ENCODE measurements at places on chromosomes 1 and 21.

DNA sequence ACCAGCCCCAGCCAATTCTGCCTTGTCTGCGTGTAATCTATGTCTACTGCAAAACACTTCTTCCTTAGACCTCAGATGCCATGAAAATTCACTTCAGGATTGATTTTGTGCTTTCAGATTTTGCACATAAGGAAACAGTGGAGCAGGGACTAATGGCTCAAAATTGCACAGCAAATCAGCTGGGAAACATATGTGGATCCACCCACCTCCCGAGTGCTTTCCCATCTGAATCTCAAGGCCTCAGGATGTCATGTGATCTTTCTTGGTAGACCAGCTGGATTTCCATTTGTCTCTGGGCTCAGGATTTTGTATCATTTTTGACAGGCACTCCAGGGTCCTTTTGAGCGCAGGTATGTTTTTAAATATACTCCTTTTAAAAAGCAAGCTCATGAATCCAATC is 158.6 kb downstream of the MIS18A start:
- no peak for DNase-seq

- no peak for DNase-seq
Observed at GRCh38 chr1:240486611-240487010, 125.3 kb downstream of the GREM2 start.

DNA sequence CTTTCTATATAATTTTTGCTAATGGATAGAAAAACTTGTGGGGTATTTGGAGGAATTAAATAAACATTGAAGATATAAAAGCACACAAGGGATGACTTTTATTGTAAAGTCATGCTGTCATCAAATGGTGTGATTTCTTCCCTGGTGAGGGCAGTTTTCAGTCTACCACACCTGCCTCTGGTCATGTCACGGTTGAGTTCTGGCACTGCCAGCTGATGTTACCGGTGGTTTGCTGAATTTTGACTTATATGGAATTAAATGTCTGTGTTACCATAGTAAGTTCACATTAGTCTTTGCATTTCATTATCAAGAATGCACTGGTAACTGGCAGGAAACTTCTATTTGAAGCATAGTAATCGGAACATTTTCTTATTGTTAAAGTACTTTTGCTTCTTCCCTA is 13.4 kb downstream of the S1PR1 start:
- no peak for DNase-seq

DNA sequence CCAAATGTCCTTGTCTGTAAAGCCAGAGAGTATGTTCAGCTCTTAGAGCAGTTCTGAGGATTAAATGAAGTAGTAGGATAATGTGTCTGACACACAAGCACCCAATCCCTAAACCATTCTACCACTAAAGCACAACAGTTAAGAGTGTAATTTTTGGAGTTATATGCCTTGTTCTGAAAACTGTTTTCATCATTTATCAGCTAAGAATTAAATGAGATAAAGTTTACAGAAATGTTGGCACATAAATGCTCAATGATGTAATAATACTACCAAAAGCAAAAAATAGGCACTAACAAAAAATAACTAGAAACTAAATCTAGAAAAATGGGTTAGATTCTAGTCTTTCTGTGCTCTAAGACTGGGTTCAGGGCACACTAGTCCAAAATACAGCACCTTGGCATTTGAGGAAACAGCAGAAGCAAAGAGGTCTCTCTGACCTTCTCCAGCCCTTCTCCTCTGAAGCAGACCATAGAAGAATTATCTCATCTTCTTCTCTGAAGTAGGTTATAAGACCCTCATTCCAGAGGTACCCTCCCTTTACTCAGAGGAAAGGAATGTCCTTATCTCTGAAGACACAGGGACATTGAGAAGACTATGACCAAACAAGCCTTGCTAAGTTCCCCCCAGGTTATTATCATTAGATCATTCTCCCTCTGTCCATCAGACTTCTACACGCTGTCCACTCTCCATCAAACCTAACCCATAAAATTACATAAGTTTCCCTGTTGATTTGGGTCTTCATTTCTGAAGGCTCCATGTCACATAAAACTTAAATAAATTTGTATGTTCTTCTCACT is 20.6 kb downstream of the ABL2 start:
- DNase-seq, result no peak

DNA sequence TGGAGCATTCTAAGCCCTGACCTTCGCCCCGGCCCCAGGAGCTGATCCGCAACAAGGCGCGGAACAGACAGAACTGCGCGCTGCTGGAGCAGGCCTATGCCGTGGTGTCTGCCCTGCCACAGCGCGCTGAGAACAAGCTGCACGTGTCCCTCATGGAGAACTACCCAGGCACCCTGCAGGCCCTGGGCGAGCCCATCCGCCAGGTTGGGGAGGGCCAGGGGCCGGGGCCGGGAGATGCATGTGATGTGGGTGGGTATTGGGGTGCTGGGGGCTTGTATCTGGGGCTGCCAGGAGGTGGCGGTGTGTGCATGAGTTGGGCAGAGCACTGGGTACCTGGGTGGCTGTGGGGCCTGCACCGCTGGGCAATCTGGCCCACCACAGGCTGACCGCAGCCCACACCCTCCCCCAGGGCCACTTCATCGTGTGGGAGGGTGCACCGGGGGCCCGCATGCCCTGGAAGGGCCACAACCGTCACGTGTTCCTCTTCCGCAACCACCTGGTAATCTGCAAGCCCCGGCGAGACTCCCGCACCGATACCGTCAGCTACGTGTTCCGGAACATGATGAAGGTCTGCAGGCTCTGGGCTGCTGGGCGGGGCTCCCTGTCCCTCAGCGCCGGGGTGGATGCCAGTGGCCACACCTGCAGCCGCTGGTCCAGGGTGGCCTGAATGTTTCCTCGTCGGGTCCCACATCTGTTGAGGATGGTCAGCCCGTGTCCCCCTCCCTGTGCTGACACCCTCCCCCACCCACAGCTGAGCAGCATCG is 65.8 kb downstream of the TRIM11 start:
- DNase-seq, result no peak

- no peak for DNase-seq
Observed at GRCh38 chr1:25246600-25247023, 642 bp downstream of the RSRP1 start.

DNA sequence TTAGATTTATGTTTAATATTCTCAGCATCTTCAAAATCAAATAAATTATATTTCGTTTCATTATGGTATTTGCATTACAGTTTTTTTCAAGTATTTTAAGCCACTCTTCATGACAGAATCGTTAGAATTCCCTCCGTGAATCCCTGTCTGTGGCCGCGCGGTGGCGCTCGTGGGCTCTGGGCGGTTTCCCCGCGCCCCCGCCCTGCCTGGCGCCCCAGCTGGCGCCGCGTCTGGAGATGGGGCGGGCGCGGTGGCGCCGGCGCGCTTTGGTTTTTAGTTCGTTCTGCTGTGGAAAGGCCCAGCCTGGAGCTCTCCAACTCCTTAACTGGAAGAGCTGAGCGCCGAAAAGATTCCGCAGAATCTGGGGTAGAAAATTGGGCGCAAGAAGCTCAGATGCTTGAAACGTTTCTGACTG is 25.7 kb downstream of the PRMT2 start:
- DNase-seq, result peak; percentile 83

DNA sequence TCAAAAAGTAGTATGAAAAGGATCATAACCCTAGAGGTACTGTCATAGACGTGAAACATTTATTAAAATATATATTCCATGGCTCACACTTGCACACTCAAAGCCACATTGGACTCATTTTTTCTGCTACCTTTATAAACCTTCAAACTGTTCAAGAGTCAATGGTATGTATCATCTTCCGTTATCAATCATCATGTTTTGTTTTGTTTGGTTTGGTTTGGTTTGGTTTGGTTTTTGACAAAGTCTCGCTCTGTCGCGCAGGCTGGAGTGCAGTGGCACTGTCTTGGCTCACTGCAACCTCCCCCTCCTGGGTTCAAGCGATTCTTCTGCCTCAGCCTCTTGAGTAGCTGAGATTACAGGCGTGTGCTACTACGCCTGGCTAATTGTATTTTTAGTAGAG is 1.8 kb downstream of the IFNAR2 start:
- DNase-seq, result no peak

DNA sequence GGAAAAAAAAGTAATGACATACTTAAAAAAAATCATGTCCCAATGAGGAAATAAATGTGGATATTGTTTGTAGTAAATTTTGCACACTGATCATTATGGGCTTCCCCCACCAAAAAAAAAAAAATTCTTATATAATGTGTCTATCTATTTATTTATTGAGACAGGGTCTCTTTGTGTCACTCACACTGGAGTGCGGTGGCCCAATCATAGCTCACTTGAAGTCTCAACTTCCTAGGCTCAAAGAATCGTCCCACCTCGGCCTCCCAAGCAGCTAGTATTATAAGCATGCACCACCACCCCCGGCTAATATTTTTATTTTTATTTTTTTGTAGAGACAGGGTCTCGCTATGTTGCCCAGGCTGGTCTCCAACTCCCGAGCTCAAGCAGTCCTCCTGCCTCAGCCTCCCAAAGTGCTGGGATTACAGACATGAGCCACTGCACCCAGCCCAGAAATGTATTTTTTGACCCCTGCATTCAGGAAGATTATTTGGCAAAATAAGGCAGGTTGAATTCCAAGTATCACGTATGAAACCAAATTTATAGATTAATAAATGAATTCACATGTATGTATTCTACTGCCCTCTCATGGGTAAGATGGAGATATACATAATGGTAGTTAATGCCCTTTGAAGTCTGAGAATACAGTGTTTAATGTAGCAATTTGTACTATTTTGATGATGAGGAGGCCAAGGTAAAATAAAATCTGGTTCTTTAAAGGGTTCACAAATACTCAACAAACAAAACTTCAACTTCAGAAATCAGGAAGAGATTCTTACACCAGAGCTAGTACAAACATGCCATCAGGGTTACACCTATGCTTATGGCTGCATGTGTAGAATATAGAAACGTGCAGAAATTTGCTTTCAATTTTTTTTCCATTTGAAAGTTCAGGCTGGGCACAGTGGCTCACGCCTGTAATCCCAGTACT is 1.4 kb upstream of the DENND2C start:
- peak; percentile 41 for DNase-seq

- DNase-seq, result no peak
Observed at GRCh38 chr1:207987164-207987563, 76.2 kb upstream of the CD34 start.

DNA sequence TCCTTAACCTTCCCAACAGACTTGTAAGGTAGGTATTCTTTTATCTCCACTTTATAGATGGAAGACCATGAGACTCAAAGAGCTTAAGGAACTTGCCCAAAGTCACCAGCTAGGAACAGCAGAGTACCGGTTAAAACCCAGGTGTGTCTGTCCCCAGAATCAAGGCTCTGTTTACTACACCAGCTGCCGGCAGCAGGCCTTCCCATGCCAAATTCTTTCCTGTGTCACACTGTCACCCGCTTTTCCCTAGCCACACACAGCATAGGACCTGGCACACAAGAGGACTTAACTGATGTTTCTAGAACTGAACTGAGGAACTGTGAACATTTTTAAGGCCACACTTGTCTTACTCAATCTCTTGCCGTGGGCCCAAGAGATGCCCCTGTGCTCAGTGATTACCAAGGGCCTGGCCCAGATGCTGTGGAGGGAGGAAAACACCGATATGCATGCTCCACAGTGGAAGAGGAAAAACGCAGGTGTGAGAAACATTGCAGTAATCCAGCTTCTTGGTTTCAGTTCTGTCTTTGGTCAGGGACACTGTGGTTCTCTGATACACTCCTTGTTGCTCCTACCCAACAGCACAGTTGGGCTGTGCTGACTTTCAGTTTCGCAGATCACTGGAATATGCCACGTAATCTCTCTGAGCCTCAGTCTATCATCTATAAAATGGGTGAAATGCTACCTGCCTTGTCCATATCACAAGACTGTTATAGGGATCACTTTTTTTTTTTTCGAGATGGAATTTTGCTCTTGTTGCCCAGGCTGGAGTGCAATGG is 13.9 kb upstream of the LY9 start:
- DNase-seq, result no peak

- DNase-seq, result no peak
Observed at GRCh38 chr1:36562181-36562685, 79.5 kb upstream of the CSF3R start.

GRCh38 chr1:224684979-224685425 is 68.9 kb downstream of the CNIH3 start:
- DNase-seq, result no peak

GRCh38 chr1:43648221-43648847 is 1.6 kb upstream of the KDM4A start:
- no peak for DNase-seq

DNA sequence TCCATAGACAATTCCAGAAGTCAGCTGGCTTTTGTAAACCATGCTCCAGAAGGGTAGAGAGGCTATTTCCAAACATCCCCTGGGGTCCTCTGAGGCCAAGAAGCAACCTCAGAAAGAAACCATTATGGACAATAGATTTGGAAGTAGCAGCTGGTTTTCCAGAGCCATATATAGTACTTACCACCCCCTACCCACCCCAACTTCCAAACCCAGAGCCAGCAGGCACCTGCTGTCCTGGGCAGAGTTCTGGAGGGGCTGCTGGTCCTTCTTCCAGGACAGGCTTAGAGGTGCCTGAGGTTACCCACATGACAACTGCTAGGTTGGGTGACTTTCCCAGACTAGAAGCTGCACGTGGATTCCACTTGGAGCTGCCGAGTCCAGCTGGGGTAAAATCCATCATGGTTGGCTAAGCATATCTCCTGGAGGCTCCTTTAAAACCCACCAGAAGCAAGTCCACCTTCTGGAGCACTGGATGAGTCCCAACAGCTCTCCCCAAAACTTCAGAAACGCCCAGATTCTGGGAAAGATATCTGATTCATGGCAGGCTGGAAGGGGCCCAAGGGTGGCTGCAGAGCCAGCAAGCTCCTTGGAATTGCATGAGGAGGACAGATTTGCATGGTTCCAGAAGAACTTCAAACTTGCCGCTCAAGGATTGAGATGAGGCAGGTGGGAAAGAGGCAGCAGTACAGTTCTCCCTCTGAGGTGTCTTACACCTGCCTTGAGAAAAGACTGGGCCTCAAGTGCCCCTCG is 5.8 kb downstream of the MYCL start:
- no peak for DNase-seq

- DNase-seq, result no peak
Observed at GRCh38 chr1:160862203-160863060, at the start of gene CD244. TSS of gene CD244 (minus strand) at chr1:160862887. CDS start at chr1:160862677, 210 bp downstream.

GRCh38 chr1:245156041-245156735 is 1.4 kb downstream of the KIF26B start:
- DNase-seq, result peak; percentile 89

- DNase-seq, result no peak
Observed at GRCh38 chr1:206094024-206094423, 23.2 kb downstream of the AVPR1B start.

DNA sequence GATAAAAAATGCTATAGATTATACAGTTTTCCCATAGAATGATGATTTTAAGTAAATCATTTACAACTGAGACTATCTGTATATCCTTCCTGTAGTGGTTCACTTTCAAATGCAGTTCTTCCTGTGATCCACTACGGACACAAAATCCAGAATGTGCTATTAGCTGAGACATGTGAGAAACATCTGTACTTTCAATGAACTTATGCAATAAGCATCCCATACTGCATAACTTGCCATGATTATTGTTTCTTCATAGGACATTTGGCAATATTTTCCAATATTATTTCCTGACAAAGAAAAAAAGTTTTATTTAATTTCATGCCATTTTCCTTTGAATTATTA is 83.5 kb upstream of the PRDX6 start:
- no peak for DNase-seq

DNA sequence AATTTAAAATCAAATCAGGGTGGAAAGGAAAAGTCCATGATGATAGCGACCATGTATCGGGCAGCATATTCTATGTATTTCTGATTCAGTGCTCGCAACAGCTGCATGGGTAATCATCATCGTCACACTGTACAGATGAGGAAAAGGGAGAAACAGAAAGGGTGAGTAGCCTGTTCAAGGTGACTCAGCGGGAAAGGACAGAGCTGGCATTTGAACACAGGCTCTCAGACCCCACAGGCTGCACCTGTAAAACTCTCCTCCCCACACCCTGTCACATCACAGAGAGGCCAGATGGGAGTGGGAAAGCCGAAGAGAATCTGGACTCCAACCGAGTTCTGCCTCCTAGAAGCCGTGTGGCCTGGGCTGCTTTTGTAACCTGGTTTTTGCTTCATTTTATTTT is 14.0 kb downstream of the RUNX1 start:
- no peak for DNase-seq

All from RWPE1 (cell line).